ENCODE measurements at places on chromosomes 2 and 18. TPM values are rescaled to one million over a fixed set of nuclear protein-coding genes. Genes with fewer than 3 reads are reported as not detected.

AQP12A gene
- not detected for total RNA-seq

PRSS56 gene
- not detected for total RNA-seq

FIGN gene
- 4.1 TPM for total RNA-seq

UGT1A10 gene
- total RNA-seq, result 0.41 TPM

CLASP1 gene
- 49.8 TPM for total RNA-seq

DYNAP gene
- not detected for total RNA-seq

NPPC gene
- total RNA-seq, result not detected

IL1F10 gene
- not detected for total RNA-seq

CABLES1 gene
- total RNA-seq, result 7.4 TPM

CELF4 gene
- total RNA-seq, result not detected

CYP27C1 gene
- total RNA-seq, result 0.41 TPM

WDR75 gene
- 55.7 TPM for total RNA-seq
